Coronary artery (tissue), 2 donors: ENCODE measurements at places on chromosomes 12 and 14.

GRCh38 chr12:130307859-130308258 lies 29.8 kb upstream of the PIWIL1 start:
- no peak for DNase-seq

DNA sequence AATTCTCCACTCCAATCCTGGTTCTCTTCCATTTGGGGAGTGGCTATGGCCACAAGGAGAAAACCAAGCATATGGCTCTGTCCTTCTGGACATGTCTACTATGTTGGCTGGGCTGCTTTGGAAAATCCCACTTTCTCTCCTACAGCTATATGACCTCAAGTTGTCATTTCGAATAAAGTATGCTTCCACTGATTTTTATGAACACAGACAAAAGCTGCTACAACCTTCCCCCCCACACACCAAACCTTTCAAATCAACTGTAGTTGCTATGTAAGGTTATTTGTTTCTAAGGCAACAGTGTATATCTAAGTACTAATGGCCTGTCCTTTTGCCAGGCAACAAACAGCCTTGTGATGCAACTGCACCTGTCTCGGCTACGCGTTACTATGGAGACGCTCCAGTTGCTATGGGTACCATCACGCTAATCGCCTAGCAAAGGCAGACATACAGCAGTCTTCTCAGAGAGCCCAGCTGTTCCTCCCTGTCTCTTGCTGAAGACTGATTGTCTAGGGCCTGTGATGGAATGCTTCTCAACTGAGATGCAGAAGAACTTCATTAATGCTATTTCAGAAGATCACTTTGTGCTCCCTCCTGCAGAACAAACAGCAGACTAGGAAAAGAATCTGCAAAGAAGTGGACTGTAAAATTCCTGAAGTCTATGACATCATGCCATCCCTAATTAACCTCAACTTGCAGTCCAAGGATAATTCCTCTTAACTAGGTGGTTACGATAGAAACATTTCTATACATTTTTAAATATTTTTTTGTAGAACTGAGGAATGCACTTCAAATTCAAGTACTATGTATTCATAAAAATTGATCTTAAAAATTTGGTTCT lies 67.6 kb downstream of the FOXN3 start:
- no peak for DNase-seq

- no peak for DNase-seq
Observed at GRCh38 chr12:26690601-26691000, 142.4 kb downstream of the ITPR2 start.

DNA sequence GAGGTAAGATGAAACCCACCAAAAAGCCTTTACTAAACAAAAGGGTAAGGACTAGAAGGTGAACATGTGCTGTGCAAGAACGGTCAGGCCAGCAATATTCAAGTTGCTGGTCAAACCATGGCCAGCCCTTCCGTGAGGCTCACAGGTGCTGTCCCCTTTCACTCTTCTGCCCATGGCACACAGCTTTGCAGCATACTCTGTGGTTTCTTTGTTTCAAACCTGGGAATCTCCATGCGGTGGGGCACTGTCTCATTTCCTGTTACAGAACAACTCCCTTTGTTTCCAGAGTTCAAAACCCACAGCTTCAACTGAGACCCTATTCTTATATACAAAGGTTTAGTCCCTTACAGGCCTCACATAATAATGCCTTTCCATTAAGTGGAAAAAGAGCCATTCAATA lies 1.7 kb upstream of the OVCH1 start:
- DNase-seq: no peak

GRCh38 chr12:25480145-25480544 lies 72.9 kb downstream of the LMNTD1 start:
- no peak for DNase-seq

DNA sequence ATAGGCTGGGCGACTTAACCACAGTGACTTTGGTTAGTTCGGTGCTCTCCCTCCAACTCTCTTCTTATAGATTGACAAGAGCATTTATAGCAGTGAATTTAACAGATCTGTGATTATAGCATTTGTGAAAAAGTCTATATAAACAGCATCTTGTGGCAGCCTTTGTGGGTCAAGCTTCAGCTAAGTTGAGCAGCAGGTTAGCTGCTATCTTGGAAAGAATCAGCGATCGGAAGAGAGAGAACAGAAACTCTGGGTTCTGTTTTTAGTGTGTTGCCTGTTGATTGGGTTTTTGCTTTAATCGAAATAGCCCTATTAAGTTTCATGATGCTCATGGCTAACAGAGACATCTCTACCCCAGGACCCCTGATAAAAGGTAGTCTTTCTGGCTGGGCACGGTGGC lies 20.2 kb downstream of the EVL start:
- DNase-seq: no peak

DNA sequence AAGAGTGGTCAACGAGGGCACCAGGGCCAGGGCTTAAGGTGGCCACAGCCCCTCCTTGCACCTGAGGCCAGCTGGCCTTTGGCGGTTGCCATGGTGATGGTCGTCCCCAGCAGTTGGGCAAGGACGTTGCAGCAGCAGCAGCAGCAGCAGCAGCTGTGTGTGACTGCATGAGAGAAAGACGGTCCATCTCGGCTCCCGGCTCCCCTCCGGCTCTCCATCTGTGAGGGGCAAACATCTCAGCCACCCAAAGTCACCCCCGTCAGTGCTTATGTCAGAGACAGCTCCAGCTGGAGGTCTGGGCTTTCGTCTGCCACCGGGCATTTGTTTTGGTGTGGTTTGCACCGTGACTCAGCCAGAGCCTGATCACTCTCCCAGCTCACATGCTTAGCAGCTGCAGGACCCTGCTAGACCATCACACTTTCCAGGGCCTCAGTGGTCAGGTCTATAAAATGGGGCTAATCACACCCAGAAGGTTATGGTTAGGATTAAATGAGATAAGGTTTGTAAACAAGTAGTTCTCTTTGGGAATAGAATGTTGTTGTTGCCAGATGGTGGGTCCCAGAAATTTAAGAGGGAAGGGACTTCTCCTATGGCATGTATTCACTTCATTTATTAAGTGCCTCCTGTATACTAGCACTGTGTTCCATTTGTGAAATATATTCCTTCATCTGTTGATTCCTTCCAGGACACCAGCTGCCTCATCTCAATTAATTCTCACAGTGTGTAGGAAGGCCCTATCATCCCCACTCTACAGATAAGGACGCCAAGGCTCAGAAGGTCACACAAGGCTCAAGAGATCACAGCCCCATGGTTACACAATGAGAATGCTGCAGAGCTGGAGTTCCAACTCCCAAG lies 212.6 kb upstream of the LHX5 start:
- DNase-seq: no peak

- DNase-seq: no peak
Observed at GRCh38 chr12:64826234-64826633, 1.8 kb downstream of the TBC1D30 start.

DNA sequence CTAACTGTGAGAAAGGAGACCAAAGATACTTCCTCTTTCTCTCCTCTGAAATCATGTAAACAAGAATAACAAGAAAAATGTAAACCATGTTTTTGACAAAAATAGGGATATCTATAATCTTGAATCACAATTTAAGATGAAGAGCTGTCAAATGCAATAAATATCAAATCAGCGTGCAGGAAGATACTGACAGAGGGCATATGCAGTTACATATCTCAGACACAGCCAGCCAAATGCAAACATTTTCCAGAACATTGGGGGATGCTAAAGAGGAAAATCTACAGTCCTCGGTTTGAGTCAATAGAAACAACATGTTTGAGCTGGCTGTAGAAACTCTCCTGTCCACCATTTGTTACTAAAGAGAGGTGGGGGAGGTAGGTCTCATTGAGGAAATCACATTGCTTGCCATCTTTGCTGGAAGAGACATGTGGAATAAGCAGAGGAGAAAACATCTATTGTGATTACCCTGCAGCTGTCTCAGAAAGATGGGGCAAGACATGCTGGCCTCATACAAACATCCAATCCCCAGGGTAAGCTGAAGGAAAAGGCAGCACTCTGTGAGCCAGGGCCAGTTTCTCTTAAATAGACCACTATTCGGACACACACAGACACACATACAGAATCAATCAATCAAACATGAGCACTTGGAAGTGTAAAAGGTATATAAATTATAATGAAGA lies 43.5 kb downstream of the CNTN1 start:
- no peak for DNase-seq

DNA sequence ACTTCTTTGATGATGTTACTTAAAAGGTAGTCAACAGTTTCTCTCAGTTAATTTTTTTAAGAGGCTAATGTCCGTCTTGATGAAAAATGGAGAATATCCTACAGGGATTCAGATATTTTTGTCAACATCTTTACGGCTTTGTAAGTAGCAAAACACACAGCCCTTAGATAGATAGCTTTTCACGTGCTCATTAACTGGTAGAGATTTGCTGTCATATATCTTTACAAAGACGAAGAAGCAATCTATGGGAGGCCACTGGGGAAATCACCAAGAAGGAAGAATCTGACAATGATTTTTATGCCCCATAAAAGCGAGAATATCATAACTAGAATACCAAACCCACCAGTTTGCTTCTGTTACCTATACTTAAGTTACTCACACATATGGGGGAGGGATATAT lies 121.2 kb downstream of the SLC2A13 start:
- DNase-seq: no peak

- no peak for DNase-seq
Observed at GRCh38 chr14:104953097-104953496, 25.1 kb downstream of the AHNAK2 start.

- no peak for DNase-seq
Observed at GRCh38 chr12:84408936-84409335, 503.7 kb downstream of the SLC6A15 start.

- DNase-seq: no peak
Observed at GRCh38 chr14:39060818-39061437, 42.1 kb downstream of the SEC23A start.

DNA sequence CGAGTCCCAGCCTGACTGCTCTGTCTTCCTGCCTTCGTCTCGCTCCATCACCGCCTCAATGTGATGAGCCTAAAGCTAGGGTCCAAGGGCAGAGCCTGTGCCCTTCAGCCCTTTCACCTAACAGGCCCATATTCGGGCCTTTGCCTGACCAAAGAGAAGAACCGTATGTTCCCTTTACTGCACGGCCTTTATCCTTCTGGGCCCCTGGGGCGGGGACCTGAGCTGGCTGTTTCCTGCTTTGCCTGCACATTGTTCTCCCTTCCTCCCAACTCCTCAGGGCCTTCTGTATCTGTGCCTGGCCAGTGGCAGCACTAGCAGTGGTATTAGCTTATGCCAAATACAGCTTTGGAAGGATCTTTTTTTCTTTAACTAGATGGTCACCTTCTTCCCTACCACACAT lies 8.5 kb upstream of the MYL6B start:
- no peak for DNase-seq

DNA sequence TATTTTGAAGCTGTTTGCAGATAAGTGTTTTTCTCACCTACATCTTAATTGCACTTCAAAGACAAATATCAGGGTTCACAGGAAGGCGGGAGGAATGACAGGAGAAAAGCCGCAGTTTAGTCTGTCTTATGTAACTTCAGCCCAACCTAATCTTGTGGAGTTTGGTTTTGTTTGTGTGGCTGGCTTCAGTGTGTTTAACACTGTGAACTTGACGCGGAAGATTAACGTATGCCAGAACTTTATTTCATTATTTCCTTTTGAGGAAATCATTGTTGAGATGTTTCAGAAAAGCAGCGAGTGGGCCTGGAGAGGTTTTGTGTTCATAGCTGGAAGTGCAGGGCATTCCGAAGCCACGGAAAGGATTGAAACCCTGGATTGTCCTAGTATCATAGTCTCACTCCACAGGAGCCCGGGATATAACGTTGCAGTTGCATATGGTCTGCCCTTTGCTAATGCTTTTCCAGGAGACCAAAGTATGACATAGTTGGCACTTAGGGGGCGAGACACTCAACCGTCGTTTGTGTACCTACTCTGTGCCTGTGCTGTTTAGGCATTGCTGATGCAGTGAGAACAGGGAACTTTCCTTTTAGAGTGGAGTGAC lies 2.0 kb downstream of the PELI2 start:
- DNase-seq: no peak

GRCh38 chr12:32390572-32391219 lies 8.7 kb upstream of the FGD4 start:
- DNase-seq: no peak

- DNase-seq: peak; percentile 56
Observed at GRCh38 chr14:76294876-76295275, 81.1 kb upstream of the ESRRB start.

GRCh38 chr12:88595697-88596096 lies 15.4 kb upstream of the KITLG start:
- no peak for DNase-seq

DNA sequence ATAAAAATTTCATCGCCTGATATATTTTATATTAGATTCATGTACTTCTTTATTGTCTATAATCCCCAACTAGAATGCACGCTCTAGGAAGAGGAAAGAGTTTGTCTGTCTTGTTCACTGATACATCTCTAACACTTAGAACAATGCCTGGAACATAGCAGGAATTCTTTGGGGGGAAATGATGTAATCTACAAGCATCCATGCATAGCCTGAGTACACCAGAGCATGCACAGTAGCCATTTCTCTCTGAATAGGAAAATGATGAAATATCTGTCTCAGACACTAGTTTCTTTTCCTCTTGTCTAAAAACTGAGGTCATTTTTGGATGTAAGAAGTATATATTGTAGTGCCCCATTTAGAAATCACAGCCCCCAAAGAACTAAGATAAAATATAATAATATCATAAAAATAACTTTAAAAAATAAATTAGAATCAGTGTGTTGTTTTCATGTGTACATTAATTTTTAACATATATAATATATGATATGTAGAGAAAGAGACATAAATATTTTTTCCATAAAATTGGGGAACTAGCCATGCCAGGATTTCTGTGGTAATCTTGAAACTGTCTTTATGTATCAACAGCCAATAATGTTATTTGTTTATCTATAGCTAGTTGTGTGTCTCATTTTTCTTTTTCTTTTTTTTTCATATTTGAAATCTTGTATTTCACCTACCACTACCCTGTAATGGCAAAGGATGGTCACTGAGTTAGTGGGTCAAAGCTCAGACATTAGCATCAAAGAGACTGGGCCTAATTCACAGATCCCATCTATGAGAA lies 155.6 kb upstream of the TMCC3 start:
- DNase-seq: no peak

- no peak for DNase-seq
Observed at GRCh38 chr12:57138526-57139272, 8.7 kb downstream of the LRP1-AS start.

DNA sequence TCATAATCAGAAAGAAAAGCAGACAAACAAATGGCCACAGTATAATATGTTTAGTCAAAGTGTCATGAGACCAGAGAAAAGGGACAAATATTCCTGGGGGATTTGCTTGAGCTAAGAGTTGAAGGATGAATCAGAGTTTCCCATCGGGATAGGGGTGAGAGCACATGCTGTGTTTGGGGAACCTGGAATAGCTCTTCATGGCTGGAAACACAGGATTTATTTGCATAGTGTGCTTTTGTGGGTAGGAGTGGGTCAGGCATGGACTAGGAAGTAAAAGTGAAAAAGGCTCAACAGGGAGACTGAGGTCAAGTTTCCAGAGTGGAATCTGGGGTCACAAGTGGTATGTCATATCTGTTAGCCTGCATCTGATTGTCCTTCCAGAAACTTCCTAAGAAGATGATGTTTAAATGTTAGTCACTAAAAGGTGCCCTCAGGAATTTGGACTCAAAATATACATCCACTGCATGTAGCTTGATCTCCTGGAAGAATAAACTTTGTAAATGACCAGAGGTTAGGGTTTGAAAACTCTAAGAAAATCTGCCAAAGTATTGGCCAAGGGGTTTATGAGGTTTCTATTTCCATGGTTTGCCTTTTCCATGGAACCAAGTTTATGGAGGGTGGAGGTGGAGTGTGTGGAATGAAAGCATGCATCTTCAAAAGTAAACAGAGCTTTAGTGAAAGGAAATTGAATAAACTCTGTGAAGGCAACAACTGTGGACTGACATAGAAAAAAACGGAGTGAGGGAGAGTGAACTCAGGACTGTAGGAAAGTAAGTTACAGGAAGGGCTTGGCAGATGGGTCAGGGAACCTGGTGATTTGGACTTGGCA lies 344.6 kb downstream of the C12orf75 start:
- DNase-seq: no peak
